ENCODE measurements at places on chromosomes 3 and 15.

- no peak for DNase-seq
Observed at GRCh38 chr3:61680617-61681016, 119.2 kb downstream of the PTPRG start.

DNA sequence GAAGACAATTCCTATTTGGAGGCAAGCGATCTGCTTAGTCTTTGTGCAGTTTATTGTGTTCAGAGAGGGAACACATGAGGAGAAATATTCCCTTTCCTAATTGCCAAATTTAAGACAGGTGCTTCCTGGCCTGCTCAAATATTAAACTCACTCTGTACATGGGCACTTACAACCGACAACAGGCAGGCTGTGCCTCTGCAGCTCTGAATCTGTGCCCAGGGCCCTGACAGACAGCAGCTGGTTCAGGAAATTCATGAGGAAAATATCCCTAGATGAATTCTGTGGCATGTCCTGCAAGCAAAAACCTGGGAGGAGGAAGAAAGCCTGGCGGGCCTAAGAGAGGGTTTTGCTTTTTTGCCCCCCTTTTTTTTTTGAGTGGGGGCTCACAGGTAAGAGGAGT, 169.3 kb upstream of the TRIM42 start:
- DNase-seq, result no peak

- DNase-seq, result no peak
Observed at GRCh38 chr3:183933160-183933559, 48.5 kb upstream of the PARL start.

DNA sequence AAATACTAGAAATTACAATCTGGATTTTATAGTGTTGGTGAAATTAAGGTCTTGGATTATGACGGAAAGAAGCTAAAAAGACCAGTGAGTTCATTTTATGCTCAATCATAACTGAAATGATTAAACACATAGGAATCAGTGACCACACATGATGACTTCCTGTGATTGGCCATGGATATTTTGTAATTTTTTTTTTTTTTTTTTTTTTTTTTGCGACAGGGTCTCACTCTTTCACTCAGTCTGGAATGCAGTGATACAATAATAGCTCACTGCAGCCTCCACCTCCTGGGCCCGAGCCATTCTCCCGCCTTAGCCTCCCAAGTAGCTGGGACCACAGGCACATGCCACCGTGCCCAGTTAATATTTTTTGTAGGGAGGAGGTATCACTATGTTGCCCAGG, 47.4 kb downstream of the PAQR5 start:
- DNase-seq, result no peak

- DNase-seq, result no peak
Observed at GRCh38 chr15:60005352-60006202, 1.5 kb downstream of the FOXB1 start.

Measured in stimulated activated CD4-positive, alpha-beta T cell treated with anti-CD3 and anti-CD28 coated beads, TNF-alpha, amount 100 ng/mL, for 48 hours (primary cell).